ENCODE measurements at places on chromosomes 7 and 10.
A peak's percentile ranks its signal among the peaks of the same experiment; 100 is the strongest.

GRCh38 chr10:10110844-10111490 lies 906.7 kb upstream of the CELF2 start:
- DNase-seq = no peak

GRCh38 chr7:39678930-39679709 lies 55.7 kb downstream of the RALA start:
- peak; percentile 57 for DNase-seq

GRCh38 chr10:60343254-60343653 lies 46.4 kb downstream of the ANK3 start:
- DNase-seq = no peak

DNA sequence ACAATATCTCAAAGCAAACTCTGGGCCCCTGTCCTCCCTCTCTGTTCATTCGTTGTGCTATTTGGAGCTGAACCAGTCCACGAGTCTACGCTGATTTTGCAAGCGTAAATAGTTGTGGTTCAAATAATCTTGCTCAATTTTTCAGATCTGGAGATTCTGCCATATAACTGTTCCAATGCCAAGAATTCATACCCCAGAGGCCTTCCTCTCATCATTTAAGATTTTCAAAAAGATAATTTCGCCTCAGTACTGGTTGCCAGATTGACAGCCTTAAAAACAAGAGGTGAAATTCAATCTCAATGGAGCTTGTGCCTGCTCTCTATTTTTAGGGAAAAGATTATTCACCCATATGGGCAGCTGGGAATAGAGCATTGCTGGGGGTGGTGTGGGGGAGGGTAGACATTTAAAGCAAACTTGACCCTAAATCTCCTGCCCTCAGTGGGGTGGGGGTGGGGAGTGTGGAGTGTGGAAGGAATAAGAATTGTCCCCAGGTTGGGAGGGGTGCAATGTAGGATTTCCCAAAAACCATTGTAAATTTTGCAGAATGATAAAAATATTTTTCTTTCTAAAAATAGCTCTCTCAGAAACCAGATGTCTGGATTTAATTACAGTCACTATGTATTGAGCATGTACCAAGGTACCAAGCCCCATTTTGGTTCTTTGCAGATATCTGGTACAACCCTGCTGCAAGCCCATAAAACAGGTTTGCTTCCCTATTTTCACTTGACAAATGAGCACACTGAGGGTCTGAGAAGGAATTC lies 104.7 kb upstream of the EEPD1 start:
- DNase-seq = peak; percentile 77

- DNase-seq = no peak
These were observed 383.0 kb upstream of the SEMA3C start for GRCh38 chr7:81301815-81302214.

GRCh38 chr10:132535065-132535651 lies 2.4 kb upstream of the INPP5A start:
- no peak for DNase-seq

DNA sequence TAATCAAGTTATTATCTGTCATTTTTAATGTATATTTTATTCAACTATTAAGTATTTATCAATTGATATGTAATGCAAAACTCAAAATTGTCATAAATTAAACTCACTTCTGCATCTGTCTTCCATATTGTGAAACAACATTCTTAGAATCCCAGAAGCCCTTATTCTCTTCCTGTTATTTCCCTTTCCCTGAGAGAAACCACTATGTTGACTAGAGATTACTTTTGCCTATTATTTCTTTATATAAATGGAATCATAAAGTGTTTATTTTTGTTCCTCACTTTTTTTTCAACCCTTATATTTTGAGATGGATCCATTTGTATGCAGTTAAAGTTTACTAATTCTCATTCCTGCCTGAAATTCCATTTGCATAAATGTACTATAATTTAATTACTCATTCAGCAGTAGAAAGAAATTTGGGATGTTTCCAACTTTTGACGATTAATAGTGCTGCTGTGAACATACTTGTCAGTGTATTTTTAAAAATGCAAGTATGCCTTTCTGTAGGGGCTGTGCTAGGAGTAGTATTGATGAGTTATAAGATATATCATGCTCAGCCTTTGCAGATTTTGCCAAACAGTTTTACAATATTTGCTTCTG lies 211.2 kb downstream of the SEMA3D start:
- DNase-seq = no peak

- no peak for DNase-seq
These were observed 7.3 kb downstream of the SEPHS1 start for GRCh38 chr10:13340626-13341376.

DNA sequence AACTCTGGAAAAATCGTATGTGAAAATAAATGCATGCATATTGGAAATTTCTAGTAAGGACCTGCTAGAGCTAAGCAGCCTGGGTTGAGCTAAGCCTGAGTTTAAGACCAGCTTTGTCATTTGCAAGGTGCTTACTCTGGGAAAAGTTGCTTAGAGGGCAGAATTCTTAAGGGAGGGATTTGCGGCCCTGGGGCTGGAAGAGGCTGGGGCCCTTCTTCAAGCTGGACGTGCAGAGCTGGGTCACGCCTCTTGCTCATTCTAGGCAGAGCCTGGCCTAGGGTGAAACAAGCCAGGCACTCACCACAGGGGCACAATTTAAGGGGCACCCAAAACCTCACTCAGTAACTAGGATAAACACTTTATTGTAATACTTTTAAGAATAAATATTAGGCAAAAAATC lies 137.2 kb downstream of the ARHGAP22 start:
- DNase-seq = peak; percentile 79

DNA sequence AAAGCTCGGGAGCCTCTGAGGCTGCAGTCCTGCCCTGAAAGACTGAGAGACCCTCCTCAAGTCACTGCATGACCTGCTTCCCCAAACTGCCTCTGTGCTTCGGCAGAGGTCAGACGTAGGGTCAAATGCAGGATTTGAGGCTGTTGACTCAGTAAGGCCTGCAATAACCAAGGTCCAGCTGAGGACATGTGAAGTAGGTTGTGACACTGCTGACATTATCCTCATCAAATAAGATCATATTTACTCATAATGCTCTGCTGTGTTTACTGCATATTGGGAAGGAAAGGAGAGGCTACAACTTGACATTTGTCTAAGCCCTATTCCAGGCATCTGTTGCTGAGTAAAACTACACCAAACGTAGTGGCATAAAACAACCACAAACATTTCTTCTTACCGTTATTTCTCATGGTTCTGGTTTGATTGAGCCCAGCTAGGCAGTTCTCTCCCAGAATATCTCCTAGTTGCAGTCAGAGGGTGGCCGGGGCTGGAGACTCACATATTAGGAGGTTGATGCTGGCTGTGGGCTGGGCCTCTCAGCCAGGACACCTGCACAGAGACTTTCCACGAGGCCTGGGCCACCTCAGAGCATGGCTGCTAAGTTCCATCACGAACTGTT lies 122.1 kb upstream of the STK17A start:
- no peak for DNase-seq

DNA sequence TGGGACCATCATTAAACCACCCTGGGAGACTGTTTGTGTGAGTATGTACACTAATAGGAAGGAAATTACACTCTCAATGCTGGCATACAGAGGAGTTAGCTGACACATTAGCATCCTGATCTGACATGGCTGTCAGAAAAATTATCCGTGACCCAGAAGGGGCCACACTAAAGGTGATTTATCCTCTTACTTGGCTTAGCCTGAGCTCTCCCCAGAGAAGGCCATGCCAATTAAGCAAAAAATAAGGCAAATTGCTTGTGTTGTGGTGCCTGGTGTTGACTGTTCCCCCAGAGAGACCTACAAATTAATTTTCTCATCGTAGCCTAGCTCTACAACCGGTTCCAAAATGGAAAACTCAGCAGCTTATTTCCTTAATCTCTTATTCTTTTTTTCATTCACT lies 992.3 kb downstream of the KCNMA1 start:
- no peak for DNase-seq

- no peak for DNase-seq
These were observed 74.1 kb upstream of the GRB10 start for GRCh38 chr7:50856806-50857205.

- no peak for DNase-seq
These were observed 103.1 kb upstream of the INSIG1 start for GRCh38 chr7:155194382-155195140.

- DNase-seq = peak; percentile 42
These were observed 18.9 kb downstream of the CDK1 start for GRCh38 chr10:60797200-60797599.

DNA sequence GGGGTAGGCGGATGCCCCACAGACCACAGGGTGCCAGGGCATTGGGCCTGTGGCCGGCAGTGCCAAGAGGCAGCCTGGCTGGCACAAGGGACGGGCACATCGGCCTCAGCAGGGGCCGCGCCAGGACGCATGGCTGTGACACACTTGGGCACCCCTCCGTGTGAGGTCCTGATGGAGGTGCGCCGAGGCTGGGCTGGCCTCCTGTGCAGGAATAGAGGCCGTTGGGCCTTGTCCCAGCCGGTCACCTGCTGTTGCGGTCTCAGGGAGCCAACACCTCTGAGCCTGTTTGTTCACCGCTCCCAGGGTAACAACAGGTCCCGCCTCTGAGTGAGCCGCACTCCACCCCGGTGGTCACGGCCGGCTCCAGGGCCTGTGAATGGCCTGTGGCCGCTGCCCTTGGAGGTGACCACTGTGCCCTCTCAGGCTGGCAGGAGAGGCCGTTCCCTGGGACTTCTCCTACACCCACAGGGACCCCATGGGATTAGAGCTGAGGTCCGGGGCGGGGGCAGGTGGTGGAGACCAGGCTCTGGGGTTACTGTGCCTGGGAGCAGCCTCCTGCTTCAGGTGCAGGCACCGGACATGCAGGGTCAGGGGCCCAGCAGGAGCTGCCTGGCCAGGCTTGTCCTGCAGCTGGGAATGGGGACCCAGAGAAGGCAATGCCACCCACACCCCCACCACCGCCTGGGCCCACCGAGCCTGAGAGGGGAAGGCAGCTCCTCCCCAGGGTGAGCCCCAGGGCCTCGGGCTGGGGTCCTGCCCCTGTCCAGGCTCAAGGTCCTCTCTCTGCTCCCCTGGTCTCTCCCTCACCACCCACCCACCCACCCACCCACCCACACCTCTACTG lies 12.0 kb downstream of the PWWP2B start:
- no peak for DNase-seq

DNA sequence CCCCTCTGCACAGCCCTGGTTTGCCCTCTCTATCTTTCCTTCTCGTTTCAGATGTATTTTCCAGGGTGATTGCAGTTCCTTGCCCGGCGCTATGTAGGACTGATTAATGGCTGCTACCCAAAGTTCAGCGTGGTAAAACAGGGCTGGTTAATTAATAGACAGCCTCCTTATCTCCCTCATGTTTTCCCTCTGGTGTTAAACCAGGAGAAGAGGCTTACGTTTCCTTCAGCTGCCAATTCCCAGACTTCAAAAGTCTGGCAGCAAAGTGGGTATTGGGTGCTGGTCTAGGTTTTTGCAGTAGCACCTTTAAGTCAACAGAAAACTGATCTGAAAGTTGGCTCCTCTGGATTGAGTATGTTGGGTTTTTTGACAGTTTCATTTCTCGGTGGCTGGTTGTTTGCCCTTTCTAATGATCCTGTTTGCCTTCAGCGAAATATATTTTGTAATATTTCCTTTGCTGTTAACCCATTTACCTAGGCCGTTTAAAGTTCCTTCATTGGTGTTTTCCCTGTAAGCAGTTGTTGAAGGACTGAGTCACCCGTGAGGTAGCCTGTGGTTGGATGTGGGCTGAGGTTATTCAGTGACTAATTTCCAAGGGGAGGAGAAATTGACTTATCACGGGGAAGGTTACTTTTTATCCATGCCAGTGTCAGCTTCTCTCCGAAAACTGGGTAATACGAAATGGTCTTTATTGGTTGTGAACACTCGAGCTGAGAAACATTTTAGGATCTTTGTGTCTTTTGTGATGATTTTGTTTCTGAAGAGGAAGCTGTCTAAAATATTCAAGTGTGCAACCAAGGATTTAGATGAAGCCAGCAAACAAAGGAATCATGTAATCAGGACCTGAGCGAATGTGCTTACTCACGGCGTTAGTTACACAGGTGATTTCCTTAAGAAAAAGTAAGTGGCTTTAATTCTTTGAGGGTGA lies 257.2 kb downstream of the KIAA1217 start:
- peak; percentile 41 for DNase-seq

DNA sequence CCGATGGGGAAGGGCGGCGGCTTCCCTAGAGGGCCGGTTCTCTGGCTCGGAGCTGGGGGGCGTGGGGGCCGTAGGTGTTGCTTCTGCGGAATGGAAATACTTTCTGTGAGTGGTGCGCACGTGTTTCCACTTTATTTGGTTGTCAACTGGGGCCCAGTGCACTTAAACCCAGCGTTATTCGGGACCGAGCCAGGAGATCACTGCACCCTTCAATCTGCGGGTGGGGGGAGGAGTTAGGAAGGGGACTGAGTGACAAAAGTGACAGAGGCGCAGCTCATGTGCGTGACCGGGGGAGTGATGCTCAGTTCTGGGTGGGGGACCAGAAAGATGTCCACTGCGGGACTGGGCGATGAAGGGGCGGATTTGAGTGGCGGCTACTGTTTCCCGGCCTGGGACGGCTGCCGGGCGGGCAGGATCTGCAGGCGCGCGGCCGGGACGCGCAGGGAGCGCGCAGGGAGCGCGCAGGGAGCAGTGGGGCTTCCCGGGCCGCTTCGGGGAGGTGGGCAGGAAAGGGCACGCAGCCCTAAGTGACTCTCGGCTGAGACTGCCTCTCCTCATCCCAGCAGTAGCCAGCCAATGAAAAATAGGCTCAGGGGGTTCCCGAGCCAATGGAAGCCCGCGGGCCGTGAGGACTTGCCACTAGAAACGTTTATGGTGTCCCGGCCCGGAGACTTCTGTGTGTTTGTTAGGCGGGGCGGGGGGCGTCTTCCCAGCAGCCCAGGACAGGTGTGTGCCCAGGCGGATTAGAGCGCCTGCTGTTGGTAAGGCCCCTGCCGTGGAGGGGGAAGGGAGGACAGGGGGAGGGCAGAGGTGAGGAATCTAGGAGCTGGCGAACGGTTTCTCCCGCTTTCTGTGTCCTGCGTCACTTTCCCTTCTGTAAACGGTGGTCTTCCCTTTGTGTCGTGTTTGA lies 54.3 kb upstream of the KDM7A start:
- peak; percentile 41 for DNase-seq

- DNase-seq = no peak
These were observed 213.0 kb downstream of the PTPRN2 start for GRCh38 chr7:158374586-158374985.

GRCh38 chr7:70607759-70608158 lies 524.2 kb upstream of the GALNT17 start:
- DNase-seq = no peak

DNA sequence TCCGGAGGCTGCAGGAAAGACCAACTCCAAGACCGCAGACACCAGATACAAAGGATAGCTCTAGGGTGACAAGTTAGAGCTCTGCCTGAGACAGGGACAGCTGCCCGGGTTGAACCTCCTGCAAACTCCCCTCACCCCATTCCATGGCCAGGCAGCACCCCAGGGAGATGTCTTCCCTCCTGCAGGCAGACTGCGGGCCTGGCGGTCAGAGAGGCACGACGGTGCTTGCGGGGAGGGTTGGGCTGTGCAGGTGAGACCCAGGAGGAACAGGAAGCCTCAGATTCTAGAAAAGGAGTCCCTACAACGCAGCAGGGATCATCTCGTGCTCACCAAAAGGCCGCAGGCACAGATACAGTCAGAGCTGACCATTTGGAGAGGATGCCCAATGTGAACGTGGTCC lies 34.6 kb downstream of the CARD11 start:
- DNase-seq = no peak

Data from umbilical cord (tissue), 2 donors.